ENCODE measurements at places on chromosomes 16 and 17.
A peak's percentile ranks its signal among the peaks of the same experiment; 100 is the strongest.

GRCh38 chr17:8861495-8862181, 5.8 kb downstream of the PIK3R6 start:
- no peak for DNase-seq

DNA sequence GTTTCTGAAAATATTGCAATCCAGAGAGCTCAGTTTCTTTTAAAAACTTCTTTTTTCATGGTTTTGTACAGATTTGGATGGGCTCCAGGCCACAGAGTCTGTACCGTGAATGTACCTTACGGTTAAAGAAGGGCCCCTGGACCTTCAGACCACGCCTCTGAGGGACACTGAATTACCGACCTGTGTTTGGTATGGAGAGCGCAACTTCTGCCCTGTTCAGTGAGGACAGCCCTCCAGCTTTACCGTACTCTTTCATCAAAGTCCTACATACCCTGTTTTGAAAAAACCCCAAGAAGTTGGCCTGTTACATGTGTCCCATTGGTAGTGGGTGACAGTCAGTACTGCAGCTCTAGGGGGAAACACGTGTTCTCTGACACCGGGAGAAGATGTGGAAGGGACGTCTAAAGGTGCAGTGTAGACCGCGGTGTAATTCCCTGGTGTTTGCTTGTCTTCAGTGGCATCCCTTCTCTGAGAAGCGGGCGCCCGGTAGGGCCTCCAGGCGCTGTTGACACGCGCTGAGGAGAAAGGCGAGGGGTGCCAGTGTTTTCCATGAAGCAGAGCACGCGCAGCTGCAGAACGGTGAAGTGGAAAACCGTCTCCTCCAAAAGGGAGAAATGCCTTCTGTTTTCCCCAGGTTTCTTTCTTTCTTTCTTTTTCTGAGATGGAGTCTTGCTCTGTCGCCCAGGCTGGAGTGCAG, 6.2 kb downstream of the PGS1 start:
- no peak for DNase-seq

DNA sequence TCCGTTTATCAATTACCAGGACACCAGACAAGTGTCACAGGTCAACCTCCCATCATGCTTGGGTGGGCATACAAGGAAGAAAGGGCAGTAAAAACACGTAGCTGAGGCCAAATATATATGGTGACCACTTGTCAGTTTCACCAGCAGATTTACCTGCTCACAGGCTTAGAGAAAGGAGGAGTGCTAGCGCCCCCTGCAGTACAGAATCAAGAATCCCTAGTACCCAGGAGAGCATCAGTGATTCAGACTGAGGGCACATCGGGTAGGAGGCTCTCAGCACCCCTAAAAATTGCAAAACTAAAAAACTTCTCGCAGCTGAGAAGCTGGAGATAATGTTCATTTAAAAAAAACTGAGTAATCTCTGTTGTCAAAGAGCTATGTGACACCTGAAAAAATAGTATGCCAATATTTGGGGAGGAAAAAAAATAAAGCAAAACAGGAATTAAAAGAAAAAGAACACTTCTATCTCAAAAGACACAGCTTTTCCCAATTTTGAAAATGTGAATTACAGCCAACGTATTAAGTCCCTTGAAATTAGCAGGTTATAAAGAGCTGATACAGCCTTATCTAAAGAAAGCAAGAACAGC, 21.2 kb upstream of the MON1B start:
- DNase-seq = peak; percentile 62

DNA sequence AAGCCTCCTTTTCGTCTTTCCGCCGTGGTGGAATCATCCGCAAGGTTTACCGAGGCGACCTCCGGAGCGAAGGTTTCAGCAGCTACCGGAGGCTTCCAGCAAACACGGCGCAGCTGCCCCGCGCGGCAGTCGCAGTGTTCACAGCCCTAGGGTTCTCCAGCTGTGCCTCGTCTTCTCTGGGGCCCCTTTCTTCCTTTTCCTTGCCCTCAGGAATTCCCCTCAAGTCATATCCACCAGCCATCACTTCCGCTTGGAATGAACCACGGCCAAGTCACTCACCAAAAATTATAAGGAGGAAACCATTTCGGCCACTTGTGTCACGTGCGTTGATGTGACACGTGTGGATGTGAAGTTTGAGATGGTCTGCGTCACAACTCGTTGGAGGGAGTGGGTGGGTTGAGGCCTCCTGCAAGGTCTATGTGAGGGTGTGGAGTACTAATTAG, 636 bp upstream of the ERN1 start:
- no peak for DNase-seq

DNA sequence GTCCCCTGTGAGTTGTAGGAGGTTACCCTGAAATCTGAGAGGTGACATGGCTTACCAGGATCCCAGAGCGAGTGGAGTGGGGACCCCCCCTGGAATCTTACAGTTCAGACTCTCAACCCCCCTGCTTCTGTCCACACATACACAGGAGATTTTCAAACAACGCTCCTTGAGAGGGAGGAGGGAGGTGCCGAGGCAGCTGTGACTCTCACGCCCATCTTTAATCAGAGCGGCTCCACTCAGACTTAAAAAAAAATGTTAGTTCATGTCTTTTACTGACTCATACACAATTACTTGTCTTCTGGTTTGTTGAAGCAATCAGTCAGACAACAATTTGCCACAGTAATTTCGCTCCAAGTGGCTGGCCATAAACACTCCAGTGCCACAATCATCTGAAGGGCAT, 15.4 kb upstream of the TMEM220 start:
- no peak for DNase-seq

DNA sequence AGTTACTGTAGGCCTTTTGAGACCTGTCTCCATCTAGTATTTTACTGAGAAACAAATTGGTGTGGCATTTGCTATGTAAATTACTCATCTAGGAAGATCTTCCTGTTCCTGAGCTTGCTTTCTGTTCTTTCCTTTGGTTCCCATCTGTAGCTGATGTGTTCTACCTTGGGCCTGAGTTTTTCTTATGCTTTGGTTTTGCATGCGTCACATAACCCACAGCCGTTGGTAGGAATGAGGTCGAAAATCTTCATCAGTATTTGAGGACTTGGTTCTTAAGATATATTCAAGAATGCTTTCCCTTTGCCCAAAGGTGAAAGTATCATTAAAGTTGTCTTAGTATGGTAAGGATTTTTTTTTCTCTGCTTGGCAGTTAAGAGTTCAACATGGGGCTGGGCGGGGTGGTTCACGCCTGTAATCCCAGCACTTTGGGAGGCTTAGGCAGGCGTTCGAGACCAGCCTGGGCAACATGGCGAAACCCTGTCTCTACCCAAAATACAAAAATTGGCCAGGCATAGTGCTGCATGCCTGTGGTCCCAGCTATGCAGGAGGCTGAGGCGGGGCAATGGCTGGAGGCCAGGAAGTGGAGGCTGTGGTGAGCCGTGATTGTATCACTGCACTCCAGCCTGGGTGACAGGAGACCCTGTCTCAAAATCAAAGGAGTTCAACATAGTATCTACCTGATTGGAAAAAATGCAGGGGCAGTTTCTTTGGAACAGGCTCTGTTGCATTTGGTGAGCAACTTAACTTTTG, 28.8 kb downstream of the IST1 start:
- DNase-seq = no peak

DNA sequence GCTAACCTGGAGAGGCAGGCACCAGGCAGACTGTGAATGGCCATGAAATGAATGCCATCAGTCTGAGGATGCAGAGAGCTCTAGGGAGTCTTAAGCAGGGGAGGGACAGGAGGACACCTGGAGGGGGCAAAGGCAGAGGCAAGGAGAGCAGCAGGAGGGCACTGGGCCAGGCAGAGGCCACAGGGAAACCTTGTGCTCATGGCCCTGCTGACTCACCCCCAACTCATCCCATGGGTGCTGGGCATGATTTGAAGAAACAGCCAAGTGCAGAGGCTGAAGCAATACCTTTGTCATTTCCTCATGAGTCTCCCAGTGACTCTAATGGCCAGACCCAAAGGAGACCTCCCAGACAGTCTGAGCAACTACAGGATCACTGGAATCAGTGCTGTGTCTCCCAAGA, 141.4 kb downstream of the TMEM132E start:
- DNase-seq = no peak

- no peak for DNase-seq
These were observed 416 bp downstream of the MT1H start for GRCh38 chr16:56669840-56670619.

DNA sequence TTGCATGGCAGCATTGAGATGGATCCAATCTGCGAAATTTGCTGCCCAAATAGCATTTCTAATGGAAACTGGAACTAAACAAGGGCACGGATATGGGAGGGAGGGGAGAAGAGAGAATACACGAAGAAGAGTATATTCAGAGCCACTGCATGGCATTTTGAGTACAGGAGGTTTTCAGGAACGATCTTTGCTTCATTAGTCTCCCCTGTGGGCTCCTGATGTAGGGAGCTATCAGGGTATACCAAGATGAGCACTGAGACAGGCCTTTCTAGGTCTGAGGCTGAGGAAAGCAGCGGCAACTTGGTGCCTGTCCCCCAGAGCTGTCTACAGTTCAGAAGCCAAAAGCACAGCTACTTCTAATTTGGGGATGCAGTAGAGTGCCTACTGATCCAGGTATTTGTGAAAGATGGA, 257.7 kb upstream of the PMFBP1 start:
- no peak for DNase-seq

DNA sequence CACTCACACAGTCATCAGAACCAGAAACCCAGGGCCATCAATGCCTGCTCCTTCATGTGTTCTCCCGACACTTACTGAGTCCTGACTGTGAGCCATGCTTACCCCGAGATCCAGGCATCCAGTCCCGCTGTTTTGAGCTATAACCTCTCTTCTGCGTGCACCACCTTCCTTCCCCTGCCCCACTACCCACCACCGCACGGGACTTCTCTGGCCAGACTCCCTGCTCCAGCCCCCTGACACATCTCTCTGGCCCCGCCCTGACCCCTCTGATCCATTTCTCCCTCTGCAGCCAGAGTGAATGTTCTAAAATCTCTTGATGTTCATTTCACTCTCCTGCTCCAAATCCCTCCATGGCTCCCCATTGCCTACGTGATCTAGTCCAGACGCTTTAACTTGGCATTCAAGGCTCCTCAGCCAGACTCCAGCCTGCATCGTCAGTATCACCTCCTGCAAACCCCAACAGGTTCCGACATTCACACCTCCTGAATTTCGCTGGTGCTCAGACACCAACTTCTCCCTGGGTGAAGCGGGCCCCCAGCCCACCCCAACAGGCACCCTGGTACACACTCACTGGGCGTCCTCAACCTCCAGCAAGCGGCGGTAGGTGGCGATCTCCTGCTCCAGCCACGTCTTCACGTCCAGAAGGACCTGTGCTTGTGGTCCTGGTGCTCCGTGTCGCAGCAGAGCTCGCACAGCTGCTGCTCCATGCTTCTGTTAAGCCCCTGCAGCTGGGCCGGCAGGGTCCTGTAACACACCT, 3.1 kb upstream of the KRT17 start:
- no peak for DNase-seq

DNA sequence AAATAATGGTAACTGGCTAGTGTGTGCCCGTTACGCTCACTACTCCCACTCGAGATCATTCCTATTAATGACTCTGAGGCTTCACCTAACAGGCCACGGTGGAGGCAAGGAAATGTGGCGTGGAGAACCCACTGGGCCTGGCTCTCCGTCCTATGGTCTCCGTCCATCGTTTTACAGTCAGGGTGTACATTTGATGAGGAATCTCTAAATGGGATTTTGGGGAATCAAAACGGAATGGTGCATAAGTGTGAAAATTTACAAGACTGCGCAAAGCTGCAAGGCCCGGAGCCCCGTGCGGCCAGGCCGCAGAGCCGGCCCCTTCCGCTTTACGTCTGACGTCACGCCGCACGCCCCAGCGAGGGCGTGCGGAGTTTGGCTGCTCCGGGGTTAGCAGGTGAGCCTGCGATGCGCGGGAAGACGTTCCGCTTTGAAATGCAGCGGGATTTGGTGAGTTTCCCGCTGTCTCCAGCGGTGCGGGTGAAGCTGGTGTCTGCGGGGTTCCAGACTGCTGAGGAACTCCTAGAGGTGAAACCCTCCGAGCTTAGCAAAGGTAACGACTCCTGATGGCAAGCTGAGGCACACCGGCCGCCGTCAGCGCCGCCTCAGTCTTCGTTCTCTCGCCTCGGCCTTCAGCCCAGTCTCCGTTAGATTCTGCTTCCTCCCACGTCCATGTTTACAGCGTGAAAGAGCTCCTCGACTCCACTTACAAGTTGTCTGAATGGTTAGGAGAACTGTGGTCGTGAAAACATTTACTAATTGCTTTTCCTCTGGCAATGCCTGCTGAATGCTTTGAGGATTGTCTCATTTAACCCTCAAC, at the start of gene RAD51C:
TSS of gene RAD51C (plus strand) at position 364 of the 817 bp plus-strand sequence. CDS start at position 406, 42 bp downstream.
- peak; percentile 97 for DNase-seq

GRCh38 chr17:57077000-57077399, 8.0 kb upstream of the AKAP1 start:
- no peak for DNase-seq

- DNase-seq = no peak
These were observed 2.1 kb upstream of the USP32 start for GRCh38 chr17:60393840-60394723.

- DNase-seq = no peak
These were observed 3.0 kb upstream of the PIK3R6 start for GRCh38 chr17:8870406-8871040.

GRCh38 chr16:22977294-22977697, 163.3 kb downstream of the HS3ST2 start:
- peak; percentile 14 for DNase-seq

DNA sequence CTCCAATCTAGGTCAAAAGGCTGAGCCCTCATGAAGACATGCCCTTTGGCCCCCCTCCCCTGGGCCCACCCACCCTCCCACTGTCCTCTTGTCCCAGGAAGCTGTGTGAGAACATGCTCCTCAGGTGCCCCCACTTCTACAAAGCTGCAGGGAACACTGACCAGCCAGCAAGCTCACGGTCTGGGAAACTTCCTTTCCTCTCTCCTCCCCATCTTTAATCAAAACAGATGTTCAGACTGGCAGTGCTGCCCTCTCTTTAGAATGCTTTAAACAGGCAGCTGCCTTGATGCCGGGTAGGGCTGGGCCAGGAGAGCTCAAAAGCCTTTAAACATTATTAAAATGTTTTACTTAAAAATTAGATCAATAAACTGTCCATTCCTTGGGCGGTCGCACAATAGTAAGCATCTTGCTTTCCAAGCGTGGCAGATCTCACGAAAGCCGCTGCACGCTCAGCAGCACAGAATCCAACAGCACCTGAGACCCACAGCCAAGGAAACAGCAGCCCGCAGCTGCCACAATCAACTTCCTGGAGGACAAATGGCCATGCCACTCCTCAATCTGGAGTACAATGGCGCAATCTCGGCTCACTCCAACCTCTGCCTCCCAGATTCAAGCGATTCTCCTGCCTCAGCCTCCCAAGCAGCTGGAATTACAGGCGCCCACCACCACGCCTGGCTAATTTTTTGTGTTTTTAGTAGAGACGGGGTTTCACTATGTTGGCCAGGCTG, 399.2 kb downstream of the SLC39A11 start:
- no peak for DNase-seq

GRCh38 chr17:75442168-75443103, 14.0 kb upstream of the TMEM94 start:
- no peak for DNase-seq

- DNase-seq = no peak
These were observed 11.7 kb downstream of the ZFHX3 start for GRCh38 chr16:73036074-73036826.

Data from NCI-H2171 treated with DMSO at 0.1 percent for 48 hours (cell line).